BJ (cell line): ENCODE measurements at places on chromosomes 5 and 9.

DNA sequence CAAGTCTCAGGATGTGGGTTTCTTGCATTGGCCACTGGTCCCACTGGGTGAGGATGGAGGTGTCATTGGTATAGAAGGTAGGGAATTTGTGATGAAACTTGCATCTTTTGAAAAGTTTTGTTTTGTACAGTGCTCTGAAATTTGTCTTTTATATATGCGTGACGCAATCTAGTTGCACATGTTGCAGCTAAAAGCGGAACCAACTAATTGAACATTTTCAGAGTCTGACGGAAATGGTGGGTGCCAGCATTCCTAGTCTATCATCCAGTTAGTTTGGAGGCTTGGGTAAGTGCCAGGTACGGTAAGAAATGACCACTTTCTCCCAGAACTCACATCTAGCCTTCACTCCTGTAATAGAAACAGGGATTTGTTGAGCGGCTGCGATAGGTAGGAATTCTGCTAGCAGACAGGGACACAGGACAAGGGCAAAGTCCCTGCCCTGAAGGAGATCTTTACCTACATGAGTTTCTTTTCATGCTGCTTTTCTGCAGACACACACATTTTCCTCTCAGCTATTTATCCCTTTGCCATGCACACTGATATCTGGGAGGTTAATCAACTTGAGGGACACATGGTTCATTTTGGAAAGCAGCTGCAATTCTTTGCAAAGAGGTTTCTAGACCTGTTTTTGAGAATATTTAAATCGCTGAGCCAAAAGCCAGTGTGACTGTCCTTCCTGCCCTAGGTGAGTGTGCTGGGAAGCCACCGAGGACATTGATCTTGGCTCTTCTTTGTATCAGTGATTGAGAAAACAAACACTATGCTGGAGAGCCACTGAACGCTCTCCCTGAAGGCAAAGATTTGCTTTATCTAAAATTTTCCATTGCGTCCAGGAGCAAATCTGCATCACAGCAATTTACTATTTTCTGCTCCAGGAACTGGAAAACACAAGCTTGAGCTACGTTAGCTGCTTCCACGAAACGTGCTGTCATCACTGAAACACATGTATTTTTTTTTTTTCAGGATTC, 89.7 kb downstream of the DAP start:
- no peak for DNase-seq

GRCh38 chr5:77882670-77883257, 106.6 kb upstream of the TBCA start:
- DNase-seq: no peak

DNA sequence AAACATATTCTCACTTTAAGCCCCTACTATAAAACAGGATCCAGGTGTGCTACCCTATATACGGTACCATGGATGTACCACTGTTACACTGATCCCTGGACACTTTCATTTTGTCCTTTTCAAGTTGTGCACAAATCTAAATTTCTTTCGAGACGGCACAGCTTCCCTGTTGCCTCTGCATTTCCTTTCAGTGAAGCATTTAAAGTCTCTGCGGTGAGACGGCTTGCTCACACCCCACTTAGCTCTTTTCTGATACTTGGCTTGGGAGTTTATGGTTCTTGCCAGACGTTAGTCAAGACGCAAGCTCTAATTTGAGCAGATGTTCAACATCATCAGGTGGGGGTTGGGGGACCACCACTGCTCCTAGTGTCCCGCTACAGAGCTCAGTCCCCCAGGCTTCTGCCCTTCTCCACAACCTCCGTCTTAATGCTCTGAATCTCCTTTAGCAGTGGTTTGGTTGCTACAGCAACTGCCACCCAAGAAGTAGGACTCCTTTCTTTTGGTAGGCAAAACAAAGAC, 15.8 kb downstream of the F2RL2 start:
- no peak for DNase-seq

DNA sequence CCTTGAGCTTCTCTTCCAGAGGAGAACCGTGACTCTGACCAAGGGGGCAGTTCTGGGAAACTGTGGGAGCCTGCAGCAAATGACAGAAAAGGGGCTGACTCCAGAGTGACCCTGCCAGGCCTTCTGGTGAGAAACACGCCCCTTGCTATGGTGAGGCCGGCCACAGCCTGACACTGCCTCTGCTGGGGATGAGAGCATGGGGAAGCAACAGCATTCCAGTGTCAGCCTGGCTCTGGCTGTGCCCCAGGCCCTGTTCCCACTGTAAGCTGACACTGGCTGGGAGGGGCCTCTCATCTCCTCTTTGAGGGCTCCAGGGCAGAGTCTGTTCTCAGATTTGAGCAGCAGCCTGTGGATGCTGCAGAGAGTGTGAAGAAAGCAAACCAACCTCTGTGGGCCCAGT, 180.0 kb upstream of the IL12B start:
- peak; percentile 75 for DNase-seq
